HFFc6 (cell line): ENCODE measurements at places on chromosomes 13 and 19.

- DNase-seq, result no peak
These were observed 21.8 kb downstream of the TSKS start for GRCh38 chr19:49741210-49741844.

GRCh38 chr19:33878910-33879810, 82.5 kb downstream of the KCTD15 start:
- no peak for DNase-seq

- no peak for DNase-seq
These were observed 320.6 kb downstream of the FOXO1 start for GRCh38 chr13:40345654-40346372.

DNA sequence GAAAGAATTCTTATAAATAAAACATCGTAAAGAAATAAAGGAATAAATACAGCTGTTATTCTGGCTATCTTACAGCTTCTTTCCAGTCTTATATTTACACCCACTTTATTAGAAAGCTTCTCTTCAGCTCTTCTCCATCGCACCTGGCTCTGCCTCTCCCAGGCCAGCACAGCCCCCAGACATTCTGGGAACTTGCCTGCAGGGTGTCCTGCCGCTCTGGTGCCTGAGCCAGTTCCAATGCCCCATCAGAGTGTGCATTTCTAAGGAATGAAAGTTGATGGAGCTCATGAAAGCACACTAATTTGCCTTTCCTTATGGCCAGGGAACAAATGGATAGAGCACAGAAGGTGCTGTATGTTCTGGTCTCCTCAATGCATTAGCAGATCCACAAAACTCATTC, 68.7 kb downstream of the MIPEP start:
- DNase-seq, result no peak

DNA sequence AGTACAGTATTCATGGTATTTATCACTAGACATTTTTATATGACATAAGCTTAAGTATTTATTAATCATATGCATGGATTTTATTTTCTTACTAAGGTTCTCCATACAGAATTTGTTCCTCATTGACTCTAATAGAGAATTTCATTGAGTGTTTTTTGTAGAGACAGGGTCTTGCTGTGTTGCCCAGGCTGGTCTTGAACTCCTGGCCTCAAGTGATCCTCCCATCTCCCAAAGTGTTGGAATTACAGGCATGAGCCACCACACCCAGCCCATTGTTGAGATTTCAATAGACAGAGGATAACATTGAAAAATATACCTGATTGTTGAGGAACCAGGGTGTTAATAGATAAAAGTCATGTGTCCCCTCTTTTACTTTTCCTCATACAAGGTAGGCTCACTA, 26.1 kb downstream of the IPO5 start:
- DNase-seq, result no peak

DNA sequence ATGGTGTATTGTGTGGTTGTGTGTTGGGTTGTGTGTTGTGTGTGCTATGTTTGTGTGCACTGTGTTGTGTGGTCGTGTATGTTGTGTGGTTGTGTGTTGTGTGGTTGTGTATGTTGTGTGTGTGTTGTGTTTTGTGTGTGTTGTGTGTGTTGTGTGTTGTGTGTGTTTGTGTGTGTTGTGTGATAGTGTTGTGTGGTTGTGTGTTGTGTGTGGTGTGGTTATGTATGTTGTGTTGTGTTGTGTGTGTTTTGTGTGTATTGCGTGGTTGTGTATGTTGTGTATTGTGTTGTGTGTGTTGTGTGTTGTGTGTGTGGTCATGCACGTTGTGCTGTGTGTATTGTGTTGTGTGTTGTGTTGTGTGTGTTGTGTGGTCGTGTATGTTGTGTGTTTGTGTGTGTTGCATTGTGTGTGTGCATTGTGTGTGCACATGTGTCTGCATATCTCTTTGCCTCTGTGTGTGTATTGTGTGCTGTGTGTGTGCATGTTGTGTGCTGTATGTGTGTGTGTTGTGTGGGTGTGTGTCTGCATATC, 2.9 kb downstream of the C3 start:
- DNase-seq, result no peak

GRCh38 chr19:18594824-18595373, 6.3 kb downstream of the REX1BD start:
- DNase-seq, result no peak

DNA sequence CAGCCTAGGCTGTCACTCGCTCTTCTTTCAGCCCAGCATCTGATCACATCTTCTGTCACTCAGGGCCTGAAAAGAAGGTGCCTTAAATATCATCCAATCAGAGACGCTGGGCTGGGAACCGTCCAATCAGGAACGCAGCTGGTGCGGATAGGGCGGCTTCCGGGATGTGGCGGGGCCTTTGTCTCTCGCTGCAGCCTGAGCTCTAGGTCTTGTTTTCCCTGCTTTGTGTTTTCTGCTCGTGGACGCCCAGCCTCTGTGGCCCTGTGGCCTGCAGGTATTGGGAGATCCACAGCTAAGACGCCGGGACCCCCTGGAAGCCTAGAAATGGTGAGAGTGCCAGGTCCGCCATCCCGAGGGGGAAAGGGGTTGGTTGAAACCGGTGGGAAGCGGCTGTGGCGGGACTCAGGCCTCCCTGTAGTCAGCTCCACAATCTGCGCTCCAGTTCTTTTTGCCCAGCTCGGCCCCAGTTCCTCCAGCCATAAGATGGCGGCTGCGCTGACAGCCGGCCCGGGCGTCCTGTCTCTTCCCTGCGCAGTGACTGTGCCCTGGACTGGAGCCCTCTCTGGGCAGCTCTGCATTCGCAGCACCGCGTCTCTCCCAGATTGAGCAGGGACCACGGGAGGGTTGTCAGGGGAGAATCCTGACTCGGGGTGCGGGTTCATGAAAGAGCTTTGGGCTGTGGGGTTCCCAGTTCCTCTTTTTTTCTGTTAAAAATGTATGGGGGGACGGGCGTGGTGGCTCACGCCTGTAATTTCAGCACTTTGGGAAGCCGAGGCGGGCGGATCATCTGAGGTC, at the start of gene ZNF85:
Gene ZNF85, plus strand, starts transcription at position 175 of the 795 bp plus-strand sequence. Its CDS starts 150 bp downstream, at position 325.
- DNase-seq, result peak; percentile 87

- no peak for DNase-seq
These were observed 157.5 kb downstream of the DLEU7 start for GRCh38 chr13:50685956-50686355.

GRCh38 chr13:110312339-110313031, 5.4 kb downstream of the COL4A2 start:
- DNase-seq, result peak; percentile 89

DNA sequence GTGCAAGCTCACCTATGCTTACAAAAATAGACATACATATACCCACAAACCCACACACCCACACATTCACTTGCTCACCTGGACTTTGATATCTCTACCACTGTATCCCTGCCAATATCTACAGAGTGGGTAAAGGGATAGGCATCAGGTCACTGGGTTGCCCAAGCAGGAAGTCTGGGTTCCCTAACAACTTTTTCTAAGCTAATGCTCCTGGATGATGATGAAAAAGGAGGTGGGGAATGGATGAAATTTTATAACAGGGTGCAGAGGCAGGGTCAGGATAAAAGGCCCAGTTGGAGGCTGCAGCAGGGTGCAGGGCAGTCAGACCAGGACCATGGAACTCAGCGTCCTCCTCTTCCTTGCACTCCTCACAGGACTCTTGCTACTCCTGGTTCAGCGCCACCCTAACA, at the start of gene CYP2B6:
Gene CYP2B6, plus strand, starts transcription at position 311 of the 410 bp plus-strand sequence. Its CDS starts 24 bp downstream, at position 335.
- DNase-seq, result no peak

DNA sequence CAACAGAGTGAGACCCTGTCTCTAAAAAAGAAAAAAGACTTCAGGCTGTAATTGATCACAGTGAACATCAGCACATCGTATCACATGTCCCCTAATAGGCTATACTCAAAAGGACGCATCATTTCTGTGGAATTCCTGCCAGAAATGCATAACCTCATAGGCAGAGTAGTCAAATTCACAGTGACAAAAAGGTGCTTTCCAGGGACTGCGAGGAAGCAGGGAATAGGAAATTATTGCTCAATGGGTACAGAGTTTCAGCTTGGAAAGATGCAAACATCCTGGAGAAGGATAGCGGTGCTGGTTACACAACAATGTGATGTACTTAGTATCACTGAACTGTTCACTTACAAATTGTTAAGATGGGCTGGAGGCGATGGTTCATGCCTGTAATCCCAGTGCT, 41.1 kb upstream of the MRI1 start:
- no peak for DNase-seq

DNA sequence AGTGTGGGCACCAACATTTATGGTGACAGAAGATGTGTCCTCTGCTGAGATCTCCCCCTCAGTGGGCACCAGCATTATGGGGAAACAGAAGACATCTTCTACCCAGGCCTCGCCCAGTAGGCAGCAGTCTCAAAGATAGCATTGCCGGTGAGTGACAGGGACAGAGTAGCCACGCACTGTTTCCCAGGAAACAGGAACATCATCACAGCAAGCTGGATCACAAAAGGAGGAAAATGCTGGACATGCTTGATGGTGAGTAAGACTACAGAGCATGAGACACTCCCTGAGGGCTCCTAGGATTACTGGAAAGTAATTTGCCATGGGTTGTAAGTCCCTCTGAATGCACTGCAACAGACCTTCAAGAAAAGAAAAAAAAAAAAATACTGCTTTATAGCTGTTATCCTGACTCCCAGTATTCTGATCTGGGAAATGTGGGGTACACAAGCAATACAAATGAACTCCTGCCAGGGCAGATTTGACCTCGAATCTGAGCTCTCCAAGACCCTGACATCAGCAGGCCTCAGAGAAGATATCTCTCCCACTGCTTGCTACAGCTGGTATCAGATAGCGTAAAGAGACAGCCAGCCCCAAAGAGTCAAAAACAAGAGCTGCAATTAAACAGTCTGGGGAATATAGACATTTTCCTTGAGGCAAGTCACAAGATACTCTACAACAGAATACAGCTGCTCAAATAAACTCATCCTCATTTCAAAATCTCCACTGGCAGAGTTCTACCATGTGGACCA, 180.4 kb downstream of the RBM26 start:
- peak; percentile 62 for DNase-seq

- peak; percentile 86 for DNase-seq
These were observed 116.1 kb downstream of the STARD13 start for GRCh38 chr13:33169273-33169980.

GRCh38 chr13:46598820-46599180, 45.8 kb downstream of the LRCH1 start:
- no peak for DNase-seq

- no peak for DNase-seq
These were observed 45.0 kb downstream of the SLC15A1 start for GRCh38 chr13:98707281-98707999.

- DNase-seq, result peak; percentile 38
These were observed 29.3 kb downstream of the ZNF566 start for GRCh38 chr19:36460046-36460445.

- no peak for DNase-seq
These were observed 606.0 kb downstream of the EFNB2 start for GRCh38 chr13:105929505-105929904.

GRCh38 chr13:102089177-102089576, 312.7 kb downstream of the FGF14 start:
- DNase-seq, result no peak

DNA sequence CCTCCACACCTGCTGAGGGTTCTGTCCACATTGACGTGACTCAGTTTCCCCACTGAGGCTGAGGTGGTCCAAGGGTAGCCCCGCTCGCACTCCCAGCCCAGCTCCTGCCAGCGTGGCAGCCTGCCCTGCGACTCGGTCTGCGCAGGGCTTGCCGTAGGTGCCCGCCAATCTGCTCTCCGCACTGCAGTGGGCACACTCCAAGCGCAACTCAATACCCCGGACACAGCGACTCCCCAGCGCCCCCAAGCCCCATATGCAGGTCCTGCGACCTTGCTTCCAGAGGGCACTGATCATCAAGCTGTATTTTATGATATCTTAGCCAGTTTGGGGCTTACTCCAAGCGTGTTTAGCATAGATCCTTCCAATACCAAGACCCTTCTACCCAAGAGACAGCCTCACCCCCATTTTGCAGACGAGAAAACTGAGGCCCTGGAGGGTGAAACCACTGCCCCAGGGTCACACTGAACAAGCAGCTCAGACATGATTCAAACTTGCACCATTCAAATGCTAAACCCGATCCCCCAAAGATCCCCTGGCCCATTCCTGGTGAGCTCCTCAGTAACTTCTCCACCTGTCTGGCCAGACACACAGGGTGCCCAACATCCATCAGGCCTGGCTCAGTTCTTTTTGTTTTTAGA, 13.5 kb downstream of the PTPRS start:
- no peak for DNase-seq

DNA sequence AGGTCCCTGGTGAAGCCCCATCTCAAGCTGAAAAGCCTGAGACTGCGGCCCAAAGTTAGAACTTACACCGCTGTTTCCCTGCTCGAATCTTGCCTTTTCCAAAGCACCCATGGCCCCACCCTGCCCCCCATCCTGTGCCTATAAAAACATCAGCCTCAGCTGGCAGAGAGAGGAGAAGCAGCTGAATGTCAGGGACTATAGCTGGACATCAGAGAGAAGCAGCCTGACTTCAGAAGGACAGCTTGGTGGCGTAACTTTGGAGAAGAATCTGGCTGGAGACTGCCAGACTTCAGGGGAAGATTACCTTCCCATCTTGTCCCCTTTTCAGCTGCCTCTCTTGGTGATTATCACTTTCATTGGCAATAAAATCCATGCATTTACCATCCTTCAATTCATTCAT, 9.3 kb upstream of the RCBTB2 start:
- DNase-seq, result no peak

DNA sequence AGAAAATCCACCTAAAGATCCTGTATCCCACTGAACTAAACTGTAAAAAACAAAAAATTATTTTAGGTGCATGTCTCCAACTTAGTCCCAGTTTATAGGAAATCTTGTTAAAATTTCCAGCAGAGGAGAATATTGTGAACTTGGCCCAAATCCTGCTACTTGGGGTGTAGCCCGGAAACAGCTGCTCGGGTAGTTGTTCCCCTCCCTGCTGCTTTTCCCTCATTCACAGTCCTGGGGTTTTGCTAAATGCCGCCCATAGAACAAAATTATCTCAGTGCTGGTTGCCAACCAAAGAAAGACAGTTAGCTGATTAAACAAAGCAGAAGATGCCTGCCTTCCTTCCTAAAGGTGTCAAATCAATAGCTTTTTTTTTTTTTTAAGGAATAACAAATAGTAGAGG, 330.5 kb upstream of the KLF12 start:
- no peak for DNase-seq

DNA sequence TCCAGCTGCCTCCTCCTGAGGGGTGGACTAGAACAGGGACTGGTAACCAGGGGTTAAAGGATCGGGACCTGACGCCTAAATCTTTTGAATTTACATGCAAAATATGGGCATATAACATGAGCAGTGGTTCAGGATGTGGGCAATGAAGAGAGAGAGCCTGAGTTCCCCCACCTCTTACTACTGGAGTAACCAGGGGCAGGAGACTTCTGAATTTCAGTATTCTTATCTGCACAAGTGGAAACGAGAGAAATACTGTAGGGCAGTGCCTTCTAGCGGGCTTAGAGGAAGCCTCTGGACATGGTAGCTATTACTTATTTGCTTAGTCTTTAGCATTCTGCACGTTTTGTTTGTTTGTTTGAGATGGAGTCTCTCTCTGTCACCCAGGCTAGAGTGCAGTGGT, 26.3 kb downstream of the BCAT2 start:
- DNase-seq, result no peak
